Trophoblast cell (in vitro differentiated cells and primary cell): ENCODE measurements at places on chromosomes 1 and 21.
A peak's percentile ranks its signal among the peaks of the same experiment; 100 is the strongest.

DNA sequence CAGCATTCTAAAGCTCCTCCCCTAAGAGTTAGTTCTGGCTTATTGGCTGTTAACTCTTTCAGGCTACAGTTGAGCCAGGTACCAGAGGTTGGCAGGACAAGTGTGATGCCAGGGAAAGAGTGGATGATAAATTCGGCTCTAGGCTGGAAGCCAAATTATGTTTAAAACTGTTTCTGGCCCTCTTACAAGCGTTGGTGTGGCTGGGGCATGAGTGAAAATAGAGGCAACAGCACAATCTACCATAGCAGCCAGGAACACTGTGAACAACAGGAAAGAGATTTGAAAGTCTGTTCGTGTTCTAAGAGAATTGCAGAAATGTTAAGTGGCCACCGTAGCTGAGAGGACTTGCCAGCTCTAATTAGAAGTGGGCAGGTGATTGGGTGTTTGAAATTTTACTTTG is 84.2 kb downstream of the CDC7 start:
- no peak for DNase-seq

GRCh38 chr1:222713091-222713961 is 962 bp downstream of the BROX start:
- peak; percentile 98 for DNase-seq

- no peak for DNase-seq
These were observed 53.5 kb upstream of the TIAM1 start for GRCh38 chr21:31397515-31397926.

- DNase-seq: peak; percentile 24
These were observed 4.9 kb downstream of the SKI start for GRCh38 chr1:2232916-2233438.

- peak; percentile 10 for DNase-seq
These were observed 17.7 kb upstream of the ZSCAN20 start for GRCh38 chr1:33454646-33455282.
